ENCODE measurements at places on chromosomes 16 and 17.

DNA sequence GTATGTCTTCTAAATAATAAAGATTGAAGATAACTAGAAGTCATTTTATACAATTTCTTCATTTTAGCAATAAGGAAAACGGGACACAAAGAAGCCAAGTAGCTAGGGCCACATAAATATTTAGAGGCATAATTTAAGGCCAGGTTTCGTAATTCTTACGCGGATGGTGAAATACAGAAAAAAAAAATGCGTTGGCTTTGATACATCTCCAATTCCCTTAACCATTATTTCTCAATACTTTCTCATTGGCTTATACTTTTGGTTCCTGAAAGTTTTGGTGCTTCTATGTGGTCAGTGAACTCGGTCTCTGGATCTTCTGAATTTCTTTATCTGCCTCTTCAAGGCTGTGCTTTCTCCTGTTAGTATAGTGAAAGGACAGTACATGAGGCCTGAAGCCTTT, 888.1 kb downstream of the KCNJ2 start:
- no peak for DNase-seq

GRCh38 chr16:74951206-74951605, 33.7 kb downstream of the WDR59 start:
- no peak for DNase-seq

- DNase-seq: no peak
These were observed 174.2 kb downstream of the STX8 start for GRCh38 chr17:9401434-9401833.

- no peak for DNase-seq
These were observed 22.7 kb downstream of the CYTH1 start for GRCh38 chr17:78759203-78759968.

- no peak for DNase-seq
These were observed 18.4 kb downstream of the TOX3 start for GRCh38 chr16:52528393-52529065.

DNA sequence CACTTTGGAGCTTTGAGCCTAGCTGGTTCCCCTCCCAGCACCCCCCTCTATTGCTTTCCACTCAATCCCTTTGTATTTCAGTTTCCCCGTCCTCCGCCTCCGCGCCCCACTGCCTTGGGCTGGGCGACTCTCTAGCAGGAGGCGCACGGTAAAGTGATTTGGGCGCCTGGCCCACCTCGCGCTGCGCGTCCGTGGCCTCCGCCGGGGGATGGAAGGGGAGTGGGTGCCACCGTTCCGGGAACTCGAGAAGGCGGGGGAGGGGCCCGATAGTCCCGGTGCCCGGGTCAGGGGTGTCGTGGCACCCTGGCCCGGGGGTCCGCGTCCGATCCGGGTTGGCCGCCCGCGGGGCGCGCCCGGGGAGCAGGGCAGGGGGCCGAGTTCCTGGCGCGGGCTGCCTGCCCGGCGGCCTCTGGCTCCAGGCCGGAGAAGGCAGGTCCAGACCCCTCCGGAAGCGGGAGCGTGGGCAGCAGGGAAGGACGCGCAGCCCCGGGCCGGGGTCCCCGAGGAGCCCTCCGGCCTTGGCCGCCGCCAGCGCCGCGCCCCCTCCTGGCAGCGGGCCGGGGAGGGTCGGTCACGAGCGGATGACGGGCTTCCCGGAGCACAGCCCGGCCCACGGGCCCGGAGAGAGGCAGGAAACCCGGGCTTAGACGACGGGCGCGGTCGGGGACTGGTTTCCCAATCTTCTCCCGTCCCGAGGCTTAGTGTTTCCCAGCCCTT, 15.8 kb downstream of the MEOX1 start:
- DNase-seq: no peak

- DNase-seq: no peak
These were observed 5.4 kb upstream of the GOSR2 start for GRCh38 chr17:46917516-46917915.

GRCh38 chr17:82892899-82893565, 53.2 kb upstream of the ZNF750 start:
- DNase-seq: peak; percentile 22

GRCh38 chr16:19168371-19169081, 486 bp downstream of the SYT17 start:
- DNase-seq: peak; percentile 53

- DNase-seq: no peak
These were observed 7.2 kb upstream of the CCDC182 start for GRCh38 chr17:57752031-57752905.

All from head of caudate nucleus (tissue), 42 donors.